ENCODE measurements at places on chromosomes 5 and 9.

- no peak for DNase-seq
Observed at GRCh38 chr5:32074401-32074800, 99.7 kb downstream of the GOLPH3 start.

GRCh38 chr5:125411071-125411743, 664.8 kb upstream of the ZNF608 start:
- DNase-seq: no peak

DNA sequence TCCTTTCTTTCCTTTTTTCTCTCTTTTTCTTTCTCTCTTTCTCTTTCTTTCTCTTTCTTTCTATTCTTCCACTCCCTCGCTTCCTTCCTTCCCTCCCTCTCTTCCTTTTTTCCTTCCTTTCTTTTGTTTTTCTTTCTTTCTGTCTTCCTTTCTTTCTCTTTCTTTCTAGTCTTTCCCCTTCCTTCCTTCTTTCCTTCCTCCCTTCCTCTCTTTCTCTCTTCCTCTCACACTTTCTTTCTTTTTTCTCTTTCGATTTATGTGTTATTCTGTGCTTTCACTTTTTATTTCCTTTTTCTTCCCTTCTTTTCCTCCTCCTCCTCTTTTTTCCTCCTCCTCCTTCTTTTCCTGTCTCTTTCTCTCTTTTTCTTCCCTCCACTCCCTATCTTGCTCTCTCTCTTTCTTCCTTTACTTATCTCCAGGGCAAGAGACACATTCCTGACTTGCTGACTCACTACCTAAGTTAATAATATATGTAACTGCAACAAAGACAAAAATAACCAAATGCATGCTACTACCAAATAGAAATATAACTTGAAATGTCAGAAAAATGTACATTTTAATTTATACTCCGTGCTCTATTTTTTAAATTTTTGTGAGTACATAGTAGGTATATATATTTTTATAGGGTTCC, 445.5 kb downstream of the GABRG2 start:
- DNase-seq: no peak

- DNase-seq: no peak
Observed at GRCh38 chr5:142794537-142794936, 24.4 kb downstream of the ARHGAP26 start.

DNA sequence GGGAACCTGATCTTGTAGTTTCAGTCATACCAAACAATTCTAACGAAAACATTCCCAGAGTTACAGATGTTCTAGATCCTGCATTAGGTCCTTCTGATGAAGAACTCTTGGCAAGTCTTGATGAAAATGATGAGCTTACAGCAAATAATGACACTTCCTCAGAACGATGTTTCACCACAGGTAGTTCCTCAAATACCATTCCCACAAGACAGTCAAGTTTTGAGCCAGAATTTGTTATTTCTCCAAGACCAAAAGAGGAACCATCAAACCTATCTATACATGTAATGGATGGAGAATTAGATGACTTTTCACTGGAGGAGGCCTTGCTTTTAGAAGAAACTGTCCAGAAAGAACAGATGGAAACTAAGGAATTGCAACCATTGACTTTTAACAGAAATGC, 21.0 kb downstream of the RMI1 start:
- no peak for DNase-seq

- no peak for DNase-seq
Observed at GRCh38 chr5:14551211-14551610, 30.4 kb upstream of the OTULINL start.

DNA sequence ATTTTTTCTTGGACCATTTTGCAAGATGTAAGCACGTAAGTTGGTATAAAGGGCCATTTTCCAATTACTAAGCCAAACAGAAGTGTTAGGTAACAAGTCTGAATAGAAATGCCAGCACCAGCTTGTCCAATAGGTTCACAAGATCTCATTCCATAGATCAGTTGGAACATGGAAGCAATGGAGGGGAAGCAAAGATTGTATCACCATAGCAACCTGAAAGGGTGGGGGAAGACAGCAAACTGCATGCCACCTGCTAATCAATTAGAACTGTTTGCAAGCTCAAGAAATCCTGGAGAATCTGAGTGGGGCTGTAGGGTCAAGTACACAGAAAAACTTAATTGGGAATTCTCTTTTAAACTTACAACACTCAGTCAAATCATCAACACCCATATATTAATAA, 264.9 kb upstream of the EFNA5 start:
- no peak for DNase-seq

DNA sequence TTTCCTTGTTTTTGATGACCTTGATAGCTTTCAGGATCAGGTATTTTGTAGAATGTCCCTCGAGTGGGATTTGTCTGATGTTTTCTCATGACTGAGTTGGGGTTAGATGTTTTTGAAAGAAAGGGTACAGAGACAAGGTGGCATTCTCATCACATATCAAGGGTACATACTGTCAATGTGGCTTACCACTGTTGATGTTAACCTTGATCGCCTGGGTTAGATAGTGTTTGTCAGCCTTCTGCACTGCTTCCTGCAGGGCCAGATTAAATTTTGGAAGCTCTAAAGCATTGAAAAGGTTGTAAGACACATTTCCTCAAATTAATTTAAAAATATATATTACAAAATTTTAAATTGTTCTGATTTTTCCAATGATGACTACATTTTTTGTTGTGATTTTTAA, 287.4 kb upstream of the ACTBL2 start:
- DNase-seq: no peak

DNA sequence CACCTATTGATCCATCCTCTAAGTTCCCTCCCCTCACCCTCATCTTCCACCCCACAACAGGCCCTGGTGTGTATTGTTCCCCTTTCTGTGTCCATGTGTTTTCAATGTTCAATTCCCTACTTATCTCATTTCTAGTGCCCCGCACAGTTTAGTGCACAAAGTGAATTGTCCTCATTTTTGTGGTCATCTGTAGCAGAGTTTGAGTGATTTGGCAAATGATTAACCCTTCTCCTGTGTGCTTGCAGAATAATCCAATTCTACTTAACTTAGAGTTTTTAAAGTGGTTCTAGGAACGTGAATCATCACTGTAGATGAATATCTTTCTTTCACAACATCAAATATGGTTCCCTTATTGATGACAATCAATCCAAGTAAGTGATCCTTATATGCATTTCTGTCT, 6.3 kb upstream of the HAPLN1 start:
- DNase-seq: no peak

DNA sequence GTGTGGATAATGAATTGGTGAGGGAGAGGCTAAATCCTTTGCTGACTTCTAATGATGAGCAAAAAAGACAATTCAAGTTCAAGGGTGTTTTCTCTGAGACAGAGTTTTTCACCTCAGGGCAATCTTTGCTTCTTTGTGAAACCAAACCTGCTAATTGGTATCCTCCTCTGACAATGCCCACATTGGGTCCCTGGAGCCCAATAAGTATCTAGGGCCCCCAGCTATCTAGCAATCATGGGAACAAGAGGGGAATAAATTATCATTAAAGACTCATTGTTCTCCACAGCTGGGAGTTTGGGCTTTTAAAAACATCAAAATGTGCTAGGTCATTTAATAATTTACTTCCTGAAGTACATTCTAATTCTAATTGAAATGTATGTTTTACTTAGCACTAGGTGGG, 227.3 kb downstream of the TMEM167A start:
- no peak for DNase-seq

GRCh38 chr5:148474025-148474511, 90.3 kb downstream of the FBXO38 start:
- no peak for DNase-seq

DNA sequence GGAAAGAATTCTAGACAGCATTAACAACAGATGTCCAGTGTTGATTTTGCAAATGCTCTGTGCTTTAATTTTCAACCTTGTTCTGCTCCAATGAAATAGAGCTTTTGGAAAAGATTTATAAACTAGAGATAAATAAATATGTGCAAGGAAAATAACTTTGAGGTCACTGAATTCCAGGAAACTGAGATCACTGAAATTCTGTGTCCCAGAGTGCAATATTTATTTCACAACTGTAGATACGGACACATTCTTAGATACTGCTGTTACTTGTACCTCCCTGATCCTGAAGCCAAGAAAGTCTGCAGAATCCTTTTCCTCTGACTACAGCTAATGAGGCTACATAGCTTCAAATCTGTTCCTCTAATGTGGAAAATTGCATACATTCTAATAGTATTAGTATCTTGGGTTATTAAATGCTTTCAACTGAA, 222.9 kb downstream of the DOCK8 start:
- no peak for DNase-seq

- peak; percentile 33 for DNase-seq
Observed at GRCh38 chr5:56717253-56717987, 97.9 kb upstream of the MAP3K1 start.

GRCh38 chr5:40017135-40017534, 592.4 kb upstream of the DAB2 start:
- no peak for DNase-seq

DNA sequence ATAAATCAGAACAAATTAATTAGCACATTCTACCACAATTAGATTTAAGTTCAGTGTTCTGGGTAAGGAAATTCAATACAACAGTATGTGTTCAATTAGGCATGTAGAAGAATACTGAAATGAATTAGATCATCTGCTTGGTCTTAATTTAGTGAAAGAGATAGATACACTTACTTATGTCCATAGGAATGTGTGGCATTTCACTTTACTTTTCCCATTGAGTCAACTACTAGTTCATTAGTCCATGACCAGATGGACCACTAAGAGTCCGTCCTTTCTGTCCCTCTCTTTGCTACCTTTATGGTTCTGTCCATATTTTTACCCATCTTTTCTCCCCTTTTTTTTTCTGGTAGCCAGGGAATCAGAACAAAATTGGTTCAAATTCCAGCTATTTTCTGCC, 276.9 kb downstream of the OSTF1 start:
- no peak for DNase-seq

- DNase-seq: no peak
Observed at GRCh38 chr5:60538426-60538825, 161.5 kb downstream of the DEPDC1B start.
